Aortic smooth muscle cell (primary cell): ENCODE measurements at places on chromosomes 13 and 19. TPM values are rescaled to one million over a fixed set of nuclear protein-coding genes. Genes with fewer than 3 reads are reported as not detected.

STOML3 gene
- not detected in 2 replicates for total RNA-seq

PLK5 gene
- total RNA-seq: not detected in 2 replicates

PEAK3 gene
- total RNA-seq: not detected in 2 replicates

NDUFA11 gene
- total RNA-seq: 216 and 293 TPM in 2 replicates

METTL21C gene
- total RNA-seq: not detected in 2 replicates

VMAC gene
- total RNA-seq: 5.5 and 6.7 TPM in 2 replicates

MZT1 gene
- total RNA-seq: 9.5 and 14.5 TPM in 2 replicates
